ENCODE measurements at places on chromosomes 7 and 10.

DNA sequence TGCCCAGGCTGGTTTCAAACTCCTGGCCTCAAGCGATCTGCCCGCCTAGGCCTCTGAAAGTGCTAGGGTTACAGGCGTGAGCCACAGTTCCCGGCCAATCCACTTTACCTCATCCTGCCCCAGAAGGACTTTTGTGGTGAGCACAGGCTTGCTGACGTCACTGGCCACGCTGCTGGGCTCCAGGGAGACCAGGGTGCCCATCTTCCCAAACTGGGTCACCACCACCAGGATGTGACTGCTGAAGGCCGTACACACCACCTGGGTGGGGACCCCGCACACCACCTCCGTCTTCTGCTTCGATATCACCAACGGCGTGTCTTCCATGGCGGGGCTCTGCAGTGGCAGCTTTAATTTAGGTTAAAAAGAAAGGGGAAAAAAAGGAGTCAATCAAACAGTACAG lies 816 bp downstream of the PSMG3 start:
- DNase-seq, result no peak

DNA sequence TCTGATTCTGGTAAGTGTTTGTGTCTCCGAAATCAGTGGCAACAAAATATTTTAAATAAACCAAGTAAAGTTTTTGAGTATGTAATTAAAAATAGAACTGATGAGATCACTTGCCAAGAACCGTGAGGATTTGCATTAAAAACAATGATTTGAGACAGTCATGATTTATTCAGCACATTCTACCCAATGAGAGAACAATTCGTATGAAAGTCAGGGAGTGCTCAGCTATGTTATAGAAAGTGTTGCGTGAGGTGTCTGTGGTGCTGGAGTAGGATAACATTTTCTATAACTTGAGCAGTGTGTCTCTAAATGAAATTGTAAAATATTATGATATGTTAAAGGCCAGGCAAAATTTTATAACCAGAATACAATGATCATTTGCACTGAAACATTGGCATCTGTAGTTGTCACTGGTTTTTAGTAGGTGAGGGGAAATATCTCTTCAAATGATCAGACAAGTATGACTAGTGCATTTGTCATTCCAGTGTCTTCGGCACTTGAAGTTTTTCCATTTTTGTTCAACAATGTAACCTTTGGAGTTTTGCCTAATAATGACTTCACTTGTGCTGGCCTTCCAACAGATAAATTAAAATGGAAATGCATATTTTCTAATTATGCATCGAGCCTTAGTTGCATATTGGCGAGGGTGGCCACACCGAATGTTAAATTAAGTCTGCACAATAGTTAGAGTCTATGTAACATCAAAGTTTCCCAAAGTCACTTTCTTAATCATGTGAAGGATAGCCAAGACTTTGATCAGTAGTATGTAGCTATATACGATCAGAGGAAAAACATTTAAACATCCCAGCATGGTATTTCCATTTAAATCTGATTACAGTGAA lies 335.9 kb downstream of the GFRA1 start:
- no peak for DNase-seq

- DNase-seq, result no peak
These were observed 32.1 kb upstream of the TNRC18 start for GRCh38 chr7:5455581-5456219.

DNA sequence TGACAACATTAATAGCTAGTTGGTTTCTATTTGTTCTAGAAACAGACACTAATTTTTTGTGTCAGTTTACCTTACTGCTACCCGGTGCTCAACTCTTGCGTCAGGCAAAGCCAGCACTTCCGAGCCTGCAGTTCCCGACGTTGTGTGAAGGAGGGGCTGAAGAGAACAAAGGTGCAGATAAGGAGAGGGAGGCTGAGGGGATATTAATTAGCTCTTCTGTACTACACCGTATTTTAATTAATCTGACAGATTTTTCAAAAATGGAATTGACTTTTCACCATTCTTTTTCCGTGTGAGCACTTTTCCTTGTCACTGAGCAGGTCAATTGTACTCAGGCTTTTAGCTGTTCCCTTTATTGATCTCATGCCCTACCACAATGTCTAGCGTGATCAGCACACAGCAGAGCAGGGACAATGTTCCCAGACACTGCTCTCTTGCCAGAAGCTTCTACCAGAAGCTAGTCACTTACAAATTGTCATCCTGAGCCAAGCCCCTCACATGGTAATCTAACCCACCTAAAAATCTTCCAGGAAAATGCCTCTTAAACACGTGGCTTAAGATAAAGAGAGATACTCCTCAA lies 650.5 kb upstream of the MKI67 start:
- DNase-seq, result no peak

GRCh38 chr10:35498693-35499092 lies 106.4 kb upstream of the GJD4 start:
- peak; percentile 56 for DNase-seq

Data from B cell (primary cell).